ENCODE measurements at places on chromosomes 2 and 18. TPM values are rescaled to one million over a fixed set of nuclear protein-coding genes. Genes with fewer than 3 reads are reported as not detected.

Gene LYPD1
- total RNA-seq = not detected

Gene CHN1
- 8.1 TPM for total RNA-seq

Gene SAG
- not detected for total RNA-seq

Gene INHA
- total RNA-seq = not detected

Gene FKBP1B
- total RNA-seq = not detected

Gene LRATD1
- not detected for total RNA-seq

Gene TFPI
- total RNA-seq = 15.0 TPM

Gene OXER1
- total RNA-seq = not detected

Gene FLACC1
- total RNA-seq = 0.26 TPM

Gene RBKS
- total RNA-seq = 4.6 TPM

Gene UGT1A9
- total RNA-seq = not detected

Gene UGT1A10
- total RNA-seq = 0.33 TPM

Gene NT5C1B
- total RNA-seq = not detected

Gene PAIP2B
- 0.03 TPM for total RNA-seq

Gene TTC27
- 52.7 TPM for total RNA-seq

Gene TIGD1
- 6.7 TPM for total RNA-seq

Gene WNT6
- not detected for total RNA-seq

Gene ERICH2
- not detected for total RNA-seq

Gene DSC2
- not detected for total RNA-seq

Gene PSMA8
- 0.23 TPM for total RNA-seq

Gene RGPD3
- total RNA-seq = 0.07 TPM

Gene MYO5B
- total RNA-seq = 8.8 TPM

Gene PJVK
- total RNA-seq = 1.4 TPM

Gene ERBB4
- 0.07 TPM for total RNA-seq

Gene CNGA3
- not detected for total RNA-seq

Gene INO80C
- total RNA-seq = 8.5 TPM

Gene TMEM247
- total RNA-seq = not detected

Gene GALNT3
- 7.7 TPM for total RNA-seq

Gene RGPD8
- 7.9 TPM for total RNA-seq

Gene SLC38A11
- total RNA-seq = not detected

Gene SPIRE1
- 19.9 TPM for total RNA-seq

Gene DNAJC27
- total RNA-seq = 0.59 TPM

Gene CGREF1
- total RNA-seq = 29.1 TPM

Gene ALMS1
- 7.1 TPM for total RNA-seq
